Activated CD4-positive, alpha-beta T cell treated with anti-CD3 and anti-CD28 coated beads, Interleukin-2, amount 10 ng/mL, durations not matched to agents 7 days and 5 days (primary cell): ENCODE measurements at places on chromosomes 12 and 14. TPM values are rescaled to one million over a fixed set of nuclear protein-coding genes. Genes with fewer than 3 reads are reported as not detected.

- DNase-seq: no peak
Measured at GRCh38 chr12:81758421-81759189, 545 bp downstream of the PPFIA2 start.

DNA sequence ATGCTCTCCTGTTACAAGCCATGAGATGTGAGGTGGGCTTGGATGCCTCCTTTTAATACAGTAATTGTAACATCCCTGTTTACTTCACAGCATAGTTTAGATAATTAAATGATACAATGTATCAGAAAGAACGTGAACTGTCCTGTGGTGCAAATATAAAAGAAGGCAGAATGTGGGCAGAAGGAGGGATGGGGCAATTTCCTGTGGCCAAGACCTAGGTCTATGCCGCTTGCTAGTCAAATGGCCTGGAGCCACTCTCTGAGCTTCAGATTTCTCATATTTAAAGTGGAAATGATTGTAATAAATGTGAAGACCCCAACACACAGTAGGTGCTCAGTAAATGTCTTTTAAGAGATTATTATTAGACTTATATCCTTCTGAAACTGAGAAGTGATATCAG lies 24.0 kb upstream of the EVL start:
- DNase-seq: no peak

DNA sequence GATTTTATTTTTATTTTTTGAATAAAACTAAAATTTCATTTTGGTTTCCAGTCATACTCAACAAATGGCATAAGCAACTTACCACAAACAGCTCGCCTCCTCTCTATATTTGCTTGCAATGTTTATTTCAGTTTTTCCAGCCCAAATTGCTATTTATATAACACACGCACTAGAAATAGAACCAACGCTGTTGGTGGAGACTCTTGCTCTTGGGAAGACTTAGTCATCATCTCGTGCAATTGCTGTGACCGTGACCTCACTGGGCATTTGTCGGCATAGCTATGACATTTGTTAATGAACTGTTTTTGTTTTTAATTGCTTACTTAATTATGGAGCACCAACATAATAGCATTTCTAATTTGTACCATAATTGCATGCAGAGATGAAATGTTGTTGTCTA lies 153.1 kb upstream of the OTX2 start:
- no peak for DNase-seq

- DNase-seq: no peak
Measured at GRCh38 chr14:48398675-48399282, 723.4 kb upstream of the MDGA2 start.

DNA sequence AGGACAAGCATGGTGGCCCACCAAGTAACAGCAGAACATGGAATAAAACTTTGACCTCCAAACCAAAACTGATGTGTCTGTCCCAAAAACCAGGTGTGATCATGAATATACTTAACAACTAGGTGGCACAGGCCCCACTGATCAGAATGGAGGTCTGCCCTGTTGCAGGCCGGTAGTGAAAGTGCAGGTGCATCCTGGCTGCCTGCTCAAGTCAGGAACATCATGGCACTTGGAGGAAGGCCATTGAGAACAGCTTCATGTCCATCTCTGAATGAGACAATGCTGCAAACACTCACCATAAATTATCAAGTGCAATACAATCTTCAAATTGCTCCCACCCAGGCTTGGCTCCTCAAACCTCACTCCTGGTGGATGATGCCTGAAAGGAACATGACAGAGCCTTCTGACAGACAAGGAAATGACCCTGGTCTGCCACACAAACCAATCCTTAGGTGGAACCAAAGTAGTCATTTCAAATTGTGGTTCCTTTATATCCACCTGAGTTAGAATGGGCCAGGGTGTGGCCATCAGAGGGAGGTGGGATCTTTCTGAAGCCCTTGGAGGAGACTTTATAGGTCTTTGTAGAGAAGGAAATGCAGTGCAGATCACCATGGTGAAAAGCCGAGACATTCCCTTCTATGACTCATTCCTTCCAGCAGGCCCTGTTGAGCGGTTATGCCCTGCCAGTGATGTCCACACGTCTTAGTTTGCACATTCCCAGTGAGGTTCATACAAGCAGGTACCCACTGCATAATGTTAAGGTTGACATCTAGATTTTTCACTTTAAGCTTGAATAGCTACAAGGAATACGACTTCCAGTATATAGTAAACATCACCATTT lies 36.0 kb downstream of the EGLN3 start:
- no peak for DNase-seq

DNA sequence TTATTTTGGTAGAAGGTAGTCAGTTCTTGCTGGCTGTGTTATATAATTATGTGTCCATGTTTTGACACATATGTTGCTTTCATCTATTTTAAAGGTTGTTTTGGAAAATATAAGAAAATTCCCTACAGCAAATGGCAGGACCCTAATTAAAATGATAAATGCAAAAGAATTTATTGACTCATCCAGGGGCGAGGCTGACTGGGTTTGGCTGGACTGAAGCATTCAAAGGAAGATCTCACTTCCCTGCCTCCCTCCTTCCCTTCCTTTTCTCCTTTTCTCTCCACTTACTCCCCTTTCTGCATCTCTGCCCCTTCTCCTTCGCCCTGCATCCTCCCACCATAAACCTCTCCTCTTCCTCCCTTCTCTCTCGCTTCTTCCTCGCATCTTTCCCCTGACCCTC lies 129.6 kb downstream of the SNAPC1 start:
- no peak for DNase-seq

DNA sequence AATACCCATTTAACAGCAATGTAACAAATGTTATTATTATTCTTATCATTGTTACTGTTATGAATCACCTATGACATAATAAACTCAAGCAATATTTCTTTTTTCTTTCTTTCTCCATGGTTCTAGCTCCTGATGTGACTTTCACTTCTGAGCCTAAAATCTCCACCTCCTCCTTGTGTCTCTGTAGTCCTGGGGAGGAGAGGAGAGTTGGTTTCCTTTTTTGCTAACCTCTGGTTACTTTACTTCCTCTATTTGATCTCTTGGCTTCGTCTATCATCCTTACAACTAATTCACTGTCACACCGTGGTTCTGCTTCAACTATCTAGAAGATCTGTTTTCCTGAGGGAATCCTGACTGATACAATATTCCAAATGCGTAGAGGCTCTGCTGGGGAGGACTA lies 456.6 kb downstream of the VRK1 start:
- peak; percentile 17 for DNase-seq

- peak; percentile 51 for DNase-seq
Measured at GRCh38 chr14:32077081-32078022, at the start of gene ARHGAP5. TSS of gene ARHGAP5 (plus strand) at chr14:32077304. CDS start at chr14:32090670, 13,366 bp downstream.

DNA sequence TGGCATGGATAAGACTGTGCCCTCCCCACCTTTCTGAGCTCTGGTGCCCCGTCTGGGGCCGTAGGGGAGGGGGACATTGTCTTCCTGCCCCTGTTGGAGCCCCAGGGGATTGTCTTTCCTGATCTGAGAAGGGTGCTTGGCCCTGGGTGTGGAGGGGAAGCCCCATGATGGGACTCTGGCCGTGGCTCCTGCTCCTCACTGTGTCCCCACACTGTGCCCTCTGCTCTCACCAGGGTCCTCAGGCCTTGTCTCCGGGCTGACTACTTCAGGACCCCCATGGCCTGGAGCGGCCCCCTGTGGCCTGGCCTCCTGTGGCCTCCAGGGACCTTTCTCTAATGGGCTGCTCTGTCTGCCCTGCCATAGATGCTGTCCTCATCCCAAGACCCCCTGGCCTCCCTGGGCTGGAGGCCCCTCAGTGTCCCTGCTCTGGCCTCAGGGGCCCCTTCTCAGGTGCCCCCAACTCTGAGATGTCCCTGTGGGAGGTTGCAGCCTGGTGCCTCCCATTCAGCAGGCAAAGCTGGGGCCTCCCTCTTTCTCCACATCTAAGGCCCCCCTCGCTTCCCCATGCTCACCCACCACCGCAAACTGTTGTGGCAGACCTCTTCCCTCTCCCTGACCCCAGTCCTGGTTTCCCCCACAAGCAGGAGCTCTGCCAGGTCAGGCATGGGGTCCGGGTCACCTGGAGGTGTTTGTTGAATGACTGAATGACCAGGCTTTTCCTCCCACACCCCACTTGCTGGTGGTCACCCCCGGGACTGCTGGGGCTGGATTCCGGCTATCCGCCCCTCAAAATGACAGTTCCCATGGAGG lies 4.0 kb downstream of the KIF26A start:
- DNase-seq: no peak

DNA sequence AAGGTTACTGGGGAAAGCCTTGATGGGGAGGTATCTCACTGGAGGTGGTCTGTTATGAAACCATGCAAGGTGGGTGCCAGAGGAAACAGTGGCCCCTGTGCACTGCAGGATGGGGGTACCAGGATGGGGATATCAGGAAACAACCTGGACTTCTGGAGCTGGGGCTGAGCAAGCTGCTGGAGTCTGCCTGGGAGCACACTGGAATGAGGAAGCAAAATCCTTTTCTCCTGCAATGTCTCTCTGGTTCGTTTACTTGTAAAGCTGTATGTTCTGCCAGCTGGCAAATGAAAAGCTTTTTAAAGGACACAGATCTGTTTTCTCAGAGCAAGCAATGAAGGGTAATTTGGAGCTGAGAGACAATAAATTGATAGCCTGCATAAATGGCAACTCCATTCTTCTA lies 23.2 kb upstream of the SERPINA1 start:
- no peak for DNase-seq

DNA sequence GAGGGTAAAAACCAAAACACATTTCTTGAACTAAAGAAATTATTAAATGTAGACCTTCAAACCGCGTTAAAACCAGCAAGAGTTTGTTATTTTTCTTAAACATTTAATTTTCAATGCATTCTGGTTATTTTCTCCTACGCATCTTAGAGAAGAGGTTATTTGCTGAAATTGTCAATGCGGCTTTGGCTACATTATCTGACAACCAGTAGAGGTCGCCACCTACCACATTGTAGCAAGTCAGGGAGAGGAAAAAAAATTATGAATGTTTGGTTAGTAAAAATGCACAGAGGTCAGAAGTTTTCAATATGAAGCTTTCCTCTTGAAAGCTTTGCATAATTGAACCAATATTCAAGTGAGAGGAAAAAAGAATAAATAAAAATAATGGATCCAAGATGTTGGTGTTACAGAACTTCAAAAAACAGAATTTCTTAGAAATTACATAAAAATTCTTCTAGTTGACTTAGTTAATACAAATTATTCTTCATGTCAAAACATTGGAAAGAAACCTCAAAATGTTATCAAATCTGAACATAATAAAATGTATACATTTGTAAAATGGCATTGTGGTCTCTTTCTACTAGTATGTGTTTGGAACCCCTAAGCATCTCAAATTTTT lies 159.4 kb upstream of the TMTC2 start:
- DNase-seq: peak; percentile 41

GRCh38 chr12:124408822-124409517 lies 114.1 kb downstream of the RFLNA start:
- no peak for DNase-seq

GRCh38 chr14:33363682-33364081 lies 425.0 kb downstream of the NPAS3 start:
- DNase-seq: no peak

- no peak for DNase-seq
Measured at GRCh38 chr12:120247621-120248030, 17.9 kb downstream of the PXN start.

DNA sequence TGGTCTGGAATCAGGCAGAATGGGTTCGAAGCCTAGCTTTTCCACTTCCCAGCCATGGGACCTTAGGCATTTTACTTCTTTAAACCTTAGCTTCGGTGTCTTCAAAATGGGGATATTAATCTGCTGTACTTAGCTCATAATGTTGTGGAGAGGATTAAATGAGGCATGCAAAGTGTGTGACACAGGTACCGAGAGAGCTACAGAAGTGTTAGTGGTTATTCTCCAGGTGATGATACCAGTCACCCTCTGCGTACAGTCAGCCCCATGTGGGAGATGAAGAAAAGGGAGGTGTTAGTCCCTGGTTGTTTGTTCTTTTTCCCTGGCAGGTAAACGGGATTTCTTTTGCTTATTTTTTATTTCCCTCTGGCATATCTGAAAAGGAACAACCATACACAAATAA lies 212.1 kb downstream of the PHLDA1 start:
- no peak for DNase-seq

GRCh38 chr14:105508069-105508468 lies 17.0 kb downstream of the TEDC1 start:
- no peak for DNase-seq

DNA sequence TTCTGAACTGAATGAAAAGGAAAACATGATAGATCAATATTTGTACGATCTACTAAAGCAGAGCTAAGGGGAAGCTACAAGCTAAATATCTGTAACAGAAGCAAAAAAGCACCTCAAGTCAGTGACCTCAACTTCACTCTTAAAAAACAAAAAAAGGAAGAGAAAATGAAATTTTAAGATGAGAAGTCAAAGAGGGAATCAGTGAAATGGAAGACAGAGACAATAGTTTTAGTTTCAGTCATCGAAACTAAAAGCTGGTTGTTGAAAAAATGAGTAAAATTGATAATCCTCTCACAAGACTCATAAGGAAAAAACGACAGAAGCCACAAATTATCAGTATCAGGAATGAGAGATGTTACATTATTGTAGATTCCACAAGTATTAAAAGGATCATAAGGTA lies 11.9 kb upstream of the SLC2A13 start:
- no peak for DNase-seq

GRCh38 chr12:31221551-31221945 lies 104.4 kb downstream of the SINHCAF start:
- no peak for DNase-seq

DNA sequence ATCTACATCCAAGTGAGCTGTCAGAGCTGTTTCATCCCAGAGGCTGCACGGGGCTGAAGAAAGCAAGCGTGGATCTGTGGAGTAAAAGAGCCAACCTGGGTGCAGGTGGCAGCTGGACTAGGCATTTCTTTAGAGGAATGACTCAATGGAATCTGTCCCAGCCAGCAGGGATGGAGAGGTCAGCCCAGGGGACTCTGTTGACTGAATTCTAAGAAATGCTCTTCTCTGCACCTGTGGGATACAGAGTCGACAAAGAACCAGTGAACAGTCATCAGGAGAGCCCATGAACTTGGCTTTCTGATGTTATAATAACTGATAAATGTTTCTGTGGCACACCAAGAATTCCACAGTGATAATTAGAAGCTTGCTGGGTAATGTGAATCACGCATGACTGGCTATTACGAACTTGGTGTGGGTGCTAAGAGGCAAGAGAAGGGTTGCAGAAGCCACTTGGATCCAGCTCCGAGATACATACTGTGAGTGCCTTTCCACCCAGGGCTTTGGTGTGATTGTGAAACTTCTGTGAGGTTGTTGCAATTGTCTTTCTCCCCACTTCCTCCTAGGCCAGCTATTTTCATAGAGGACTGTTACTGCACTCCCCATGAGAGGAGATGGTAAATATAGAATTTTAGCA lies 16.2 kb downstream of the PYGL start:
- no peak for DNase-seq

GRCh38 chr12:128818065-128819022 lies 5.4 kb downstream of the SLC15A4 start:
- no peak for DNase-seq

The NOVA1 gene
- not detected for total RNA-seq

The MSI1 gene
- total RNA-seq: not detected

The TAS2R14 gene
- 2.9 TPM for total RNA-seq

The ARG2 gene
- 1.0 TPM for total RNA-seq

The LMO3 gene
- total RNA-seq: not detected

The ZNF10 gene
- 6.3 TPM for total RNA-seq

The CIT gene
- 113 TPM for total RNA-seq
